ENCODE measurements at places on chromosomes 7 and 10.

DNA sequence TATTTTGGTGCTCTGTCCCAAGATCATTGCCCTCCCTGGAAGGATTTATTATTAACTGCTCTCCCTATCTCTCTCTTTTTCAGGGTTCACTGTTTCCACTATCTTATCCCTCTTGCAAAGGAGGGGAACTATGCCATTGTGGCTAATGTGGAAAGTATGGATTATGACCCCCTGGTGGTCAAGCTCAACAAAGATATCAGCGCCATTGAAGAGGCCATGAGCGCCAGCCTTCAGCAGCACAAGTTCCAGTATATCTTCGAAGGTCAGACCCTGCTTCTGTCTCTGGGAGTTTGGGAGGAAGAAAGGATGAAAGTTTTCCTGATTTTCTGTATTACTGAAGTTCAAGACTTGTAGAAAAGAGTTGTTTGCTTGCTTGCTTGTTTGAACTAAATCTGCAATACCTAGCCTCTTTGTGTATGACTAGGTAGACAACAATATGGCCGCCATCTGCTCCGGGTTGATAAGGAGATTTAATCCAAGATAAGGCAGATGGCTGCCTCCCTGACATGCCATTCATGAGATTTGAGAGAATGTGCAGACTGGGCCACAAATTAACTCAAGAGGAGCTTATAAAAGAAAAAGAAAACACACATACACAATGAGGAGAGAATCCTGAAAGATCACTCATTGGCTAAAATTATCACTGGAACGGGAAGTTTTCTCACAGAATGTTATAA lies 122.2 kb upstream of the LRGUK start:
- no peak for DNase-seq

DNA sequence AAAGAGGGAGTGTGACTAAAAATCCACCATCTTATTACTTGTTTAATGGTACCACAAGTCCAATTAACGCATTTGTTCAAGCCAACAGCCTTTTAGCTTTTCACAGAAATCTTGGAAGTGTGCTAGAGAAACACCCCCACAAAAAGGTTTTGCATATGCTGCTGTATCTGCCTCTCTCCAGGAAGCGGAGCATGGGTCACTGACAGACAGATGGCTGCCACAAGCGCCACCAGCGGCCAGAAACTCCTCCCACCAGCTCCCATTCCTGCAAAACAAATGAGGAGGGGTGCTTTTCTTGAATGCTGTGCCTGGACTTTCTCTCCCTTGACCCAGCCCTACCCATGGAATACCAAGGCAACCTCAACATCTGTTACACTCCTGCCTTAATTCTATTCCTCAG lies 176.3 kb upstream of the LRGUK start:
- DNase-seq, result no peak

- no peak for DNase-seq
These were observed 28.4 kb downstream of the GALNTL5 start for GRCh38 chr7:151984612-151985011.

DNA sequence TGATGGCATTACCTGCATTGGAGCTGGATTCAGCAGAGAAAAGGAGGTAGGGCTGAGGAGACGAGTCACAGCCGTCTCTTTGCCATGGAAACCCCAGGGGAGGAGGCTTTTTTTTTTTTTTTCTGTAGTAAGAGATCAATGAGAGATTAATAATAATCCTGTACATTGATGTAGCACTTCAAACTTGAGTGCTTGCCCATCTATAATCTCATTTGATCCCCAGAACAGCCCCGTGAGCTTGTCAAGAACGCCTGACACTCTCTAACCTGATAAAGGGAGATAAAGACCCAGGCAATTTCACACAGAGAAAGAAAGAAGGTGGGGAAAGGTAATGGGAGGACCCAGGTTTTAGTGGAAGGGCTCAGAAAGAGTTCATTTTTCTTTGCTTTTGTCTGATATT lies 195.2 kb upstream of the FOXK1 start:
- no peak for DNase-seq

GRCh38 chr7:95471071-95471470 lies 14.7 kb upstream of the ASB4 start:
- DNase-seq, result no peak

DNA sequence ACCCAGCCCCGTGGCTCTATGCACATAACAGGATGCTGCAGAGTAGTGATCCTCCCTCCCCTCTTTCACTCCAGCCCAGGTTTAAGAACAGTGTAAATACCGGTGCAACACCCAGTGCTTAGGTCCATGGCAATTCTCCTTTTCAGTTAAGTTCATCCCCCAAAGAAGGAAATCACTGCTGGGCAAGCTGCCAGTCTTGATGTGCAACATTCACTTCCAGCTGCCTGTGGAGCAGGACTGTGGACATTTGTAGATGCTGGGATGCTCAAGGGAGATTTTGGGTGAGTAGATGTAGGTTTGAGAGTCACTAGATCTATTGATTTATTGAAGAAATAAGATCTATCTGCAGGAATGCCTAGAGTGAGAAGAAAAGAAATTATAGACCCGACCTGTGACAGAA lies 294.3 kb upstream of the KIAA1217 start:
- no peak for DNase-seq

DNA sequence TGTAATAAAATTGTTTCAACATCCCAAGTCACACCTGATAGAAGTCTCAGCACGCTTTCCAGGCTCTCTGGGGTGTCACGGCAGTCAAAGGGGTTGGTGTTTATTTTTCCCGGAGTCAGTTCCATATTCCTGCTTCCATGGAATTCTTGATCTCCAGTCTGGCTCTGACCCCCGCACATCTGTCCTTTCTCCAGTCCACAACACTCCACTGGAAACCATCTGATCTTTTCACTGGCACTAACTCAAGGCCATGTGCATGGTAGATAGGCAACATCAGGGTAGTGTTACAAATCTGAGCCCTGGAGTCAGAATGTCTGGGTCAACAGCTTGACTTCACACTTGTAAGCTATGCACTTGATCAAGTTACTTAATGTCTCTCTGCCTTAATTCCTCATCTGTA lies 176.2 kb downstream of the WDR11 start:
- DNase-seq, result no peak

- peak; percentile 44 for DNase-seq
These were observed at the start of gene ADAMTS14 for GRCh38 chr10:70672165-70673042. TSS of gene ADAMTS14 (plus strand) at chr10:70672506. CDS start at chr10:70672803, 297 bp downstream.

GRCh38 chr10:43043773-43044447 lies 33.0 kb upstream of the RET start:
- no peak for DNase-seq

GRCh38 chr7:78852951-78853350 lies 600.5 kb downstream of the MAGI2 start:
- no peak for DNase-seq

GRCh38 chr10:49138361-49138891 lies 4.6 kb upstream of the FAM170B start:
- no peak for DNase-seq

- no peak for DNase-seq
These were observed 120.8 kb downstream of the NRCAM start for GRCh38 chr7:108335269-108335918.

DNA sequence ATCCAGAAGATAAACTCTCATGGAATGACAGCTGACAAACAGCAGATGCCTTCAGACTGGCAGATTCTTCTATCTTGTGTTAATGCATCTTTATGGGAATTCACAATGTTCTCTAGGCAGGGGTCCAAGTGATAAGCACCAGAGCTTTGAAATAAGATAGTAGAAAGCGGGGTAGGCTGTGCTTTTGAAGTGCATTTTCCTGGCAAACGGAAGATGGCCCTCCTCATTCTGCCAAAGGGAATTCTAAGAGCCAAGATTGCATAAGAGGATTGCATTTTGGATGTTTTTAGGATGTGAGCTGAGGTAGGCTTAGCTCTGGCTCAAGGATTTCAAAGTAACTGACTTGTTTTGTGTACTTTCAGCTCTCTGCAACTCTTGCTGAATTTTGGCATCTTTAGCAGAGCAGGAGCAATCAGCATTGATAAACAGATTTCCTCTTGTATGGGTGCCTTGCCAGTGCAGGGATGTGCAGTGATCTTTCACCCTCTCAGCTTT lies 298.5 kb upstream of the KLF6 start:
- no peak for DNase-seq

DNA sequence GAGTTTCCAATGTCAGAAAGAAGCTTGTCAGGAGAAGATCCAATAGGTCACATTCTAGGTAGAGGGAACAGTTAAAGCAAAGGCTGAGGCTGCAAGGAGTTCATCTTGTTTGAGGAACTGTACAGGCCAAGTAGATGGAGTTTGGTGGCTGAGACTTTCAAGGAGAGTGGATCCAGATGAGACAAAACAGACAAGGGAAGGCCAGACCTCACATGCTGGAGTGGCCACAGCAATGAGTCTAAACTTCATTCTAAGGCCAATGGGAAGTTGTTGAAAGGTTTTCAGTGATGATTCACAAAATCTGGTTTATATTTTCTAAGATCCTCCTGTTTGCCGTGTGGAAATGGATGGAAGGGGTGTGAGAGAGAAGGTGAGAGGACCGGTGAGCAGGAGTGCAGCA lies 40.0 kb downstream of the EPDR1 start:
- DNase-seq, result no peak

DNA sequence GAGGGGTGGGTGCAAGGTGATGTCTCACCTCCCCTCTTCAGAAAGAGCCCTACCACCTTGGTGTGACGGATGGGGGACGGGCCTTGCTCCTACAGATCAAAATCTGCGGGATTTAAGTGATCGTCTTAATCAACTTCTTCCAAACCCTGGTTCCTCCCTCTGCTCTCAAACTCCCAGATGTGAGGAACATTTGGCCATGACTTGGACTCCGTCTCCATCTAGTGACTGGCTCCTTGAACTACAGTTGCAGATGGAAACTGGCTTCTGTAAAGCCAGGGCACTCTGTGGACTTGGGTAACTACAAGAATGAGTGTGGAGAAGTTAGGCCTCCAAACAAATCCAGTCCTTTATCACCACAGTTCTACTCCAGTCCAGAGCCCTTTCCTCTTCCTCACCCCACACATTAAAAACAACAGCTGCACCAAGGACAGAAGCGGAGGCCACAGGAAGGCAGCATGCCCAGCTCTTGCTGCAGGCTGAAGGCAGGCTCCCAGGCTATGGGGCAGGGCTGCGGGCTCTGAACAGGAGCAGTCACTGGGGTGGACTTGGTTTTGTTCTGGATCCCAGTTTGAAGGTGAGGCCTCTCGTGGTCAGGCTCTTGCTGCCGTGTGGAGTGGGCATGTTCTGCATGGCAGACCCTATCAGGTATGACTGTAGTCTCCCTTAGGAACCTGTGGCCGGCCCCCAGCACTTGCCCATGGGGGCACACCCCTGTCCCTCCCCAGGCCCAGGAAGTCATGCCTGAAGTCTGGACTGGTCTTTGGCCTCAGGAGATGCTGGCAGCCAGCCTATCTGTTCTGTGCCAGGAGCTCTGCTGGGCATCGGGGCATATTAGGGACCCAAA lies 79.4 kb downstream of the VWC2 start:
- peak; percentile 32 for DNase-seq

- DNase-seq, result no peak
These were observed 10.4 kb upstream of the CNPY1 start for GRCh38 chr7:155556763-155557162.

GRCh38 chr7:2010551-2011265 lies 222.0 kb downstream of the MAD1L1 start:
- DNase-seq, result no peak

DNA sequence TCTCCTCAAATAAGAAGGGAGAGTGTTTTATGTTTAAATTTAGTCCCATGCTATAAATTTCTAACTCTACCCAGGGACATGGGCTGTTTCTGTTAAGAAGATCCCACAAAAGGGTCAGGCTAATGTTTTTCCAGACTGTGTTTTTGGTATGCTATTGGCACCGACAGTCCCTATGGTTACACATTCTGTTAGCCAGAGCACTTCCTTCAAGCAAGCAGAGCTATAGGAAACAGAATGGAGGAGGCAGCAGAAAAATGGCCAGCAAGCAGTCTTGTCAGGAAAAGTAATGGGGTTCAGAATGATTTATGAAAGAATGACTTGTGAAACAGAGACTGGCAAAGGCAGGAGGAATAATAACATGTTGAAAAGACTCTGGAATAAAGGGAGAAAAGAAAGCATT lies 44.8 kb upstream of the PHYHIPL start:
- no peak for DNase-seq

- DNase-seq, result no peak
These were observed 343.0 kb upstream of the PCDH15 start for GRCh38 chr10:55144001-55144400.

DNA sequence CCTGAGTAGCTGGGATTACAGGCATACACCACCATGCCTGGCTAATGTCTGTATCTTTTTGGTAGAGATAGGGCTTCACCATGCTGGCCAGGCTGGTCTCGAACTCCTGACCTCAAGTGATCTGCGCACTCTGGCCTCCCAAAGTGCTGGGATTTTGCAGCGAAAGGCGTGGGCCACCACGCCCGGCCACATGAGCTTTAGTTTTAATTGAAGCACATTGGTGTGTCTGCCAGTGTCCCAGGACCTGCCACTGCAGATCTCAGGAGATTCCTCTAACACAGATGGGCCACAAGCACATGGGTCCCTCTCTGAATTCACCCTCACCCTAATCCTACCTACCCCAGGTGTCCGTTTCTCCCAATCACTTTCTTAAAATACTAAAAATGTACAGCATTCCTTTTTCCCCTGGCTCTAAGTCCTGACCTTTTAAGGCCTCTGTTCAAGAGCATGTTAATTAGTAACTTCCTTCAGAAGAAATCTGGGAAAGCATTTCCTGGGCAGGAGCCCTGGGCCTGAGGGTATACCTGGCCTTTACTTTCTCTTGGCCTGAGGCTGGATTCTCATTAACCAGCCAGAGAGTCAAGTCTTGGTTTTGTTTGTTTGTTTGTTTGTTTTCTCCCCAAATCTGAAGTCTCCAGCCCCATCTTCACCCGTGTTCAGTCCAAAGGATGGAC lies 82.6 kb downstream of the PRPF18 start:
- no peak for DNase-seq

DNA sequence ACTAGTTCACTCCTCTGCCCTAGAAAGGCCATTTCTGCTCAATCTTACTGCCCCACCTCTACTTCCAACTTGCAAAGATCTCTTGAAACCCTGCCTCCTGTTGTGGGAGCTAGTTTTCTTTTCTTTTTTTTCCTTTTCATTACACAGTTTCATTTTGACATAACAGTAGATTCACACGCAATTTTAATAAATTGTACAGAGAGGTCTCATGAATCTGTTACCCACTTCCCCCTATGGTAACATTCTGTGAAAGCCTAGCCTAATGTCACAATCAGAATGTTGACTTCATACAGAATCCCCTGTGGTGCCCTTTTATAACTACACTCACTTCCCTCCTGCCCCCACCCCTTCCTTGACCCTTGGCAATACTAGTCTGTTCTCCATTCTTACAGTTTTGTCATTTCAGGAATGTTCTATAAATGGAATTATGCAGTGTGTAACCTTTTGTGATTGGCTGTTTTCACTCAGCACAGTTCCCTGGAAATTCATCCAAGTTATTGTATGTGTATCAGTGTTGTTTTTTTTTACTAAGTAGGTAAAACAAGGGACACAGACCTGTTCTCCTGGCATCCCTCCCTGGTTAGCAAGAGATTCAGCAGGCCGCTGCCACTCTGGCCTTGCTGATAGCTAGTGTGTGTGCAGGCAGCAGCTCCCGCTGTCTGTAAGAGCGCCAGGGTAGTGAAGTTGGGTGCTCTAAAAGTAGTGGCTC lies 21.5 kb downstream of the CHST3 start:
- DNase-seq, result no peak

DNA sequence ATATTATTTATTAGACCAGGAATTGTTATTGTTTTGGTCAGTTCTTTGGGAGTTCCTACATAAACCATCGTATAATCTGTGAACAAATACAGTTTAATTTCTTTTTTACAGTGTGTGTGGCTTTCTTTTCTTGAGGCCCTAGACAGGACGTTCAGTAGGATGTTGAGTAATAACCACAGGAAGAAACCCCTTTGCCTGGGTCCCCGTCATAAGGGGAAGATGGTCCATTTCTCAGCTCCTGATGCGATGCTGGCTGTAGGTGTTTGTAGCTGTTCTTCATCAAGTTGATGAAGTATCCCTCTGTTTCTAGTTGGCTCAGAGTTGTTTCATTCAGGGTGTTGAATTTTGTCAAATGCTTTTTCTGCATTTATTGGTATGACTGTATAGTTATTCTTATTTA lies 219.7 kb upstream of the ADARB2 start:
- DNase-seq, result no peak

Data from progenitor cell of endocrine pancreas (in vitro differentiated cells).